ENCODE measurements at places on chromosomes 2 and 18. TPM values are rescaled to one million over a fixed set of nuclear protein-coding genes. Genes with fewer than 3 reads are reported as not detected.

Gene PARD6G
- total RNA-seq = 9.4 TPM

DNA sequence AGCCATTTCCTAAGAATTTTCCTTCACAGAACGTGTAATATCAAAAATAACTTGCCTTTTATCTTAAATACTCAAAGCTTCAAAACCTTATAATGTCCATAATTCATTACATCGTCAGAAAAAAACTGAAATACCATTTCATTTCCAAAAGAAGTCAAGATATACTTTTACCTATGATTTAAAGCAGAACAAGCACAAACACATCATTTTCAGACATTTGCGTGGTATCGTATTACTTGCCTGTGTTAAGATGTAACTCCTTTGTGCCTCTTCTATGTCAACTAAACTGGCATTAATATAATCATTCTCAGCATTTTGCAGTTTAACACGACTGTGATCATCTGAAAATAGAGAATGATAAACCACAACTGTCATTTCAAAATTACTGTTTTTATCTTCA, 47.5 kb downstream of the PTPN2 start:
- no peak for DNase-seq

DNA sequence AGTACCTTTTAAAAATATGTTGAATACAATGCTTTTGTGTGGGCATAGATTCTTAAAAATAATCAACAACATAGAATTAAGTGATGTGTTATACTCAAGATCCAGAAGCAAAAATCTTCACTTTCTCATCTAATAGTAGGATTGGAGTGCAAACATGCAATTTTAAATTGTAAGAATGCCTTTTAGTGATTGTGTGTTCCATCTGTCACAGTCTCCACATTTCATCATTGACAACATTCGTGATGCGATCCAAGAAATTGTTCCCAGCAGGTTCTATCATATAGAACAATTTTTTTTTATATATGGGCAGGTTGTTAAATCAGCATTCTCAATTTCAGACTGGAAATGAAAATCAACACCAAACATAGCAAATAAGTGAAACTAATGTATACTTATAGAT, 1671.8 kb upstream of the SLC39A10 start:
- no peak for DNase-seq

Gene FSHR
- not detected for total RNA-seq
